ENCODE measurements at places on chromosomes 5 and 9.

GRCh38 chr9:133906932-133907910 is 84.9 kb downstream of the VAV2 start:
- no peak for DNase-seq

- no peak for DNase-seq
Measured at GRCh38 chr5:72085319-72085718, 22.0 kb upstream of the MAP1B start.

DNA sequence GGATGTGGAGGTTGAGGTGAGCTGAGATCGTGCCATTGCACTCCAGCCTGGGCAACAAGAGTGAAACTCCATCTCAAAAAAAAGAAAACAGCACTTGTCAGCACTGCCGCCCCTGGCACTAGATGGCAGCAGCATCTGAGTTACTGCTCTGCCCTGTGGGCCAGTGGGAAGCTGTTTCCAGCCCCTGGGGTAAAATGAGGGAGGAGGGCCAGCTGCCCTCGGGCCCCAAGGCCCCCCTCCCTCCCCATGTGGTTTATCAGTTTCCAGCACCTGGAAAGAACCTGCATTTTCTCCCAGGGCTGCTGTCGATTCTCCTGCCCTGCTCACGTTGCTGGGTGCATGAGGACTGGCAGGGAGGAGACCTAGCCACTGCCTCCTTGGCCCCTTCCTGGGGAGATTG is 13.2 kb upstream of the CEL start:
- DNase-seq: no peak

DNA sequence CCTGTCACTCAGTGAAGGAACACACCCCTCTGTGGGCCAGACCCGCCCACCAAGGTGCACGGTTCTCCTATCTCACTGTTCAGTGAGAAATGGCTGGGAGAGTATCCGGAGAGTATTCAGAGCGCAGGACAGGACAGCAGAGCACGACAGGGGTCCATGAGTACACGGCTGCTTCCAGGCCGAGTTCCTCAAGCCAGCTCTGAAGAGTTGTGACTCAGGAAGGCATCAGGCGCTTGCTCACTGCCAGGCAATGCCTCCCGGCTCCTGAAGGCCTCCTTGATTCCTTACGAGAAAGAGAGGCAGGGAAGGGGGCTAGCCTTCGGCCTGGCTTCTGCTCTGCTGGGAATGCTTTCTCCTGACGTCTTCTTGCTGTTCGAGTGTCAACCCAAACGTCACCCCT is 132.1 kb upstream of the PPP1R26 start:
- DNase-seq: no peak

- no peak for DNase-seq
Measured at GRCh38 chr5:66565878-66566277, 30.3 kb upstream of the MAST4 start.

GRCh38 chr5:56302027-56302426 is 68.9 kb upstream of the ANKRD55 start:
- no peak for DNase-seq

GRCh38 chr9:68640421-68641089 is 64.5 kb upstream of the PIP5K1B start:
- DNase-seq: no peak

- DNase-seq: peak; percentile 30
Measured at GRCh38 chr5:42949348-42950115, 90.6 kb downstream of the ANXA2R start.

DNA sequence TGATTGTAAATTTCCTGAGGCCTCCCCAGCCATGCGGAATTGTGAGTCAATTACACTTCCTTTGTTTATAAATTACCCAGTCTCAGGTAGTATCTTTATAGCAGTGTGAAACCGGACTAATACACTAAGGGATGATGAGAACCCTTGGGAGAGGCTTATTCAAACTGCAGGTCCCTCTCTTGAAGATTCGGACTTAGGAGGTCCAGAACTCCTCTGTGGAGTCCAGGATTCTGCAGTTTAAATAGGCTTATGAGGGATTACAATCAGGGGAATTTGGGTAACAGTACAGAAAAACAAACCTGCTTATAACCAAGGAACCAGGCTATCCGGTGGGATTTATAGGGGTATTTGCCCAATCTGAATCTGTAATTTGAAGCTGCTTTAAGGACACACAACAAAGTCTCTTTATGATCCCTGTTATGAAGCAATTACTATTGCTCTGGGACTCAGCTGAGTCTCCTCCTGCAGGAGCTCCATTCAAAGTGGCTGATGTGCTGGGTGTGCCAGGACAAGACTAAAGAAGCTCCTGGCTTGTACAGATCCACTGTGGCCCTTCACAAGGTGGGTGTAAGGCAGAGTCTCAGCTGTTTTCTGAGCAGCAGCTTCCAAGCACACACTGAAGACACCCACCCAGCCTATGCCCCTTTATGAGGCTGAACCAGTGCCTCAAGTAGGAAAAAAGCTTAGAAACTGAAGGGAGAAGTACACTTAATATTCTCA is 41.8 kb upstream of the LHFPL2 start:
- DNase-seq: no peak

DNA sequence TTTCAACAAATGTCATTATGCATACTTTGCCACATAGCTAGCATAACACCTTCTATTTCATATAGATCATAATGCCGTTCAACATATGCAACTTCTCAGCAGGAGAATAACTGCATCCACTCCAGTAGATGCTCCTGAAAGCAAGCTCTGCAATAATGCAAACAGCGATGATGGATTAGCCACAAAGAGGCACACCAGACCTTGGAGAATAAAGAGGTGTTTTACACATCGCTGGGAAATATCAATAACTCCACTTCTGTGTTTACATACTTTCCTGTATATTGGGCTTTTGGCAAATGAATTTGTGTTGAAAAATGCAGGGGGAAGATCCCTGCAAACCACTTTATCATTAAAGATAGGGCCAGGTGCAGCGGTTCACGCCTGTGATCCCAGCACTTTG is 271.5 kb upstream of the PANK3 start:
- DNase-seq: no peak
